ENCODE measurements at places on chromosomes 6 and 20.

DNA sequence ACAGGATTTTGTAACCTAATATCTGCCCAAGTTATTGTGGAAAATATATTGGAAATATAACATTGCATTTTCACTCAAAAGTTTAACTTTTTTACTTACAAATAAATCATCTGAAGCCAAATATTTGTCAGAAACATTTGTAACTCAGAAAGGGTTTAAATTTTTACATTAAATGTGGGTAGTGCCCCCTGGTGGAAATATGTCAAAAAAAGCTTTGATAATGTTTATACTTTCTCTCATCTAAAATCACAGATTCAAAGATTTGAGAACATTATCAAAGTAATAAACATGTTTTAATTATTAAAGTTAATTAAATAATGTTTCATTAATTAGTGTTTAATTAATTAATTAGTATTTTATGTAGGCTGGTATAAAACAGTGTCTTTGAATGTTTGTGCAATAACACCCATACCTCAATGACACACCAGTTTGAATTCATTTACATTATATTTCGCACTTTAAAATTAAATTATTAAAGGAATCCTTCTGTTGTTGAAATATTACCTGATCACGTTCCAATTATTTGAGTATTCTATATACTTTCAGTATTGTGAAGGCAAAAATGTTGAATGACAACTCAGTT, 320.1 kb upstream of the FKBP1C start:
- no peak for DNase-seq

DNA sequence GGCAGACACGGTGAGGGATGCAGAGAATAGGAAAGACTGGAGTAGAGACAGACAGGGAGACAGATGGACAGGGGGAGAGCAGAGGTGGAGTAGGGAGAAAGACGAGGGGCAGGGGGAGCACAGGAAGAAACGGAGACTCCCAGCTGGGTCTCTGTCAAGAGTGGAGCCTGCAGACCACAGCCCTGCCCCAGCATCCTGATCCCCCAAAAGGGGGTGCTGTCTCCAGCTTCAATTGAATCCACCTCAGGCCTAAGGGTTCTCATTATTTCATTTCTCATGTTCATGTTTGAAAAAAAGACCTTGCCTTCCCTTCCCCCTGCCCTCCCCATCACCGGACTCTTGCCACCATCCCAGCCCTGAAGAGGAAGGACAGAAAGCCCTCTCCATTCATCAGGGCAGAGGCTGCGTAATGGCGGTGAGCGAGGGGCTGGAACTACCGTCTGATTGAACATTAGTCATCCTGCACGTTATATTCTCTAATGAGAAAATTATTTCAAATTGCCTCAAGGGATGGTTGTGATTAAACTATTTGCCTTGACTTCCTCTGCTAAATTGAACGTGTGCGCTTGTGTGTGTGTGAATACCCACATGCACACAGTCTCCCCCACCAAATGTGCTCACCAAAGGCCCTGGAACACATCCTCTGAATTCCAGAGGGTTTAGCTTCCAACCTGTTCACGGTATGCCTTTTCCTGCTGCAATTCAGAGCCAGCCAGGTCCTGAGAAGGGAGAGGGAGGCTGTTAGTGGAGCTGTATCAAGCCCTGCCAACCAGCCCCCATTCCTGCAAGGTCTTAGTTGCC, 98.3 kb downstream of the CDC5L start:
- DNase-seq = peak; percentile 68

DNA sequence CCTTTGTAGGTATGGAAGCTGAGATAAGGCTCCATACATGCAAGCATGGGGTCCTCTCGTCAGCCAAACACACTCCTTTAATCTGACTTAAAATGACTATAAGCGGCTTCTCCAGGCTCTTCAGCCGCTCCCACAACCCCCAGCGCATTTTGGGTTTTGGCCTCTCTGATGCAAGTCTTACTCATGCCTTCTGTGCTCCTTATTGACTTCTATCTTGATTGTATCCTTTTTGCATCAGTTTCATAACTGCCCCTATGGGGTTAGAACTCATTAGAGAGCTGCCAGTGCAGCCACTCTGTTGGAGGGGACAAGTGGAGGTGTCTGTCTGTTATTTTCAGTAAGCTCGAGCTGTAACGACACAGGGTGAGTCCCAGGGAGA, 70.1 kb upstream of the TAB2 start:
- no peak for DNase-seq

- DNase-seq = no peak
Observed at GRCh38 chr6:135251498-135252441, 70.7 kb downstream of the MYB start.

DNA sequence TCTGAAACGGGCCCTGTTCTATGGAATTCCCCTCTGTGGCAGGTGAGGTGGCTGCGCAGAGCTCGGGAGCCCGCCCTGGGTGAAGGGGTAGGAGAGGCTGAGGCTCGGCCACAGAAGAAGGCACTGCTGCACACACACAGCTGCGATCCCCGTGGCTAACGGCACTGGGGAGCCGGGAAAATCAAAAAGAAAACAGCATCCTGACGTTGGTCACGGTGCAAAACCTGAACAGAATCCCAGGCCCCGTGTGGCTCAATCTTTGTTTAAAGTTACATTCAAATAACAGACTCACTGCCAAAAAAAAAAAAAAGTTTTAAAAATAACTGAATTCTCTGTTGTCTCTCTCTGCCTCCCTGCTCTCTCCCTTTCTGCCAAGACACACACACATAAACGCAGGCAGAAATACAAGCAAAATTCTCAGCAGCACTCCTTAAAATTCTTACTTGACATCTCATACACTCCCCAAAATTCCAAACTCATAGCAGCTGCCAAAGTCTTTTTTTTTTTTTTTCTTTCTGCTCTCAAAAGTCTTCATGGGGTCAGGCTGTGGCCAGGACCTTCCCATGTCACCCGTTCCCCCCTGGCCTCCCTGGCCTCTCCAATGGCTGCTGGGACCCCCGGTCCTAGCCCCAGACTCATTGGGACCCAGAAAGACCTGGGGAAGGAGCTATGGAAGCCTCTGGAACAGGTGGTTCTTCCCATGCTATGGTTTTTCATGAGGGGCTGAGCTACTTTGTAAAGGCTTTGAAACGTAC, 248.8 kb downstream of the TTLL2 start:
- peak; percentile 35 for DNase-seq

- DNase-seq = no peak
Observed at GRCh38 chr6:18676548-18676947, 289.4 kb downstream of the RNF144B start.

- no peak for DNase-seq
Observed at GRCh38 chr20:40915756-40916155, 112.9 kb upstream of the TOP1 start.

GRCh38 chr6:158938811-158939254, 61.2 kb downstream of the RSPH3 start:
- DNase-seq = peak; percentile 78

DNA sequence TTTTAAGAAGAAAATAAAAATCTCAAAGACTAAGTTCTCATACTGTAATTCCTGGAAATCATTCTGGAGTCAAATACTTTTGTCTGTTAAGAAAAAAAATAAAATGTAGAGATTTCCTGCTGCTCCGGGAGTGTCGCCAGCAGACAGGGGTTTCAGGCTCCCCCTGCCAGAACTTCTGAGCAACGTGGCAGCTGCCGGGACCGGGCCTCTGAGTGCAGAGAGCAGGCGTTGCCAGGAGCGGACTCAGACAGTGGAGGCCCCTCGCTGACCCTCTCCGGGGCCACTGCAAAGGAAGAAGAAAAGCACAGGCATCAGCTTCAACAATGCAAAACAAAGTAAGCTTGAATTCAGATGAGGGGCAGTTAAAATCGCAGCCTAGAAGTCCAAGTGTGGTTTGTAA, 95.5 kb downstream of the THBS2 start:
- peak; percentile 46 for DNase-seq

DNA sequence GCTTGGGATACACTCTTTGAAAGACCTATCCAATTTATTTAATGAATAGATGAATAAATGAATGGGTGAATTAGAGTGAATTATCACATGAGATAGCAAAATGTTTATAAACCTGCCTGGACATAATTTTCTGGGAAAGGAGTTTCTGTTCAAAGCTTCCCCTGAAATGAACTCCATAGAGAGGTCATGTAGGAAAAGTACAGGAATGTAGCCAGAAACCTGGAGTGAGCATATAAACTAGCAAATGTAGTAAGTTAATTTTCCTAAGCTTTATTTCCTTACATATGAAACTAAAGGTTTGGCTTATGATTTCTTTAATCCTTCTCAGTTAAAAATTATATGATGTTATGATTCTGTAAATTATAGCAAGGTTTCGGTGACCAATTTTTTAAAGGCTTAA, 380.3 kb upstream of the RSPO3 start:
- DNase-seq = no peak
